ENCODE measurements at places on chromosomes 2 and 18.

GRCh38 chr2:234629596-234629995, 132.7 kb upstream of the ARL4C start:
- no peak for DNase-seq

GRCh38 chr2:71474116-71474743, 20.9 kb downstream of the DYSF start:
- DNase-seq = no peak

- no peak for DNase-seq
Observed at GRCh38 chr18:60662491-60662890, 289.9 kb upstream of the MC4R start.

GRCh38 chr2:55601849-55602248, 15.6 kb downstream of the PPP4R3B start:
- DNase-seq = no peak

GRCh38 chr2:85804583-85804982, 50.8 kb downstream of the ATOH8 start:
- no peak for DNase-seq

DNA sequence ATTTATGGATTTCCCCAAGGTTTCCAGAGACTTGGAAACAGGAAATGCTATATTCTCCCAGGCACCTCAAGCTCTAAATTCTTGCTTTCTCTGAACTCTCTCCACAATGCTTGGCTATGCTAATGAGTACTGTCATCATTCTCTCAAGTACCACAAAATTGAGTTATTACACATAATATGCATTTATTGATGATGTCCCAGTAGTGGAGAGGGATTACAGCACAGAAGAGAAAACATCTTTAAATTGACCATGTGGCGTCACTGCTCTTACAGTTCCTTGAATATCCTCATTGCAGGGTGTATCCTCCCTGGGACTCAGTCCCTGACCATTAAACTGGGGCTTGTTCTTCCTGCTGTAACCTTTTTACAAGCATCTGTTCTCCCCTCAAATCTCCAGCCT, 681.1 kb upstream of the FANCL start:
- DNase-seq = no peak

GRCh38 chr2:223219872-223220657, 168.1 kb downstream of the KCNE4 start:
- no peak for DNase-seq

DNA sequence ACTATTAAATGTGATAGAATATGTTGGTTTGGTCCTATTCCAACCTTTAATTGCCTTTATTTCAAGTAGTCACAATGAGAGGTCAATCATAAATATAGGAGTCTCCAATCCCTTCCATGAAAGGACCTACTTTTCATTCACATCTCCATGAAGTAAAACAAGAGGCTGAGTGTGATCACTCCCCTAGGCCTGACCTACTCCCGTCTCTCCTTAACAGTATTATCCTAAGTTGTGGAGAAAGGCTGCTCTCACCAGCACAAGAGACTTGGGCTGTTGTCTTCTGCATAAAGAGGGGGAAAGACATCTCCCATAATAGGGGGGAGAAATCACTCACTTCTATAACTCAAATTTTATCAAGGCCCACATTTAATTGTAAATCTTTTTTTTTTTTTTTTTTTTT, 105.4 kb downstream of the SOS1 start:
- DNase-seq = no peak

DNA sequence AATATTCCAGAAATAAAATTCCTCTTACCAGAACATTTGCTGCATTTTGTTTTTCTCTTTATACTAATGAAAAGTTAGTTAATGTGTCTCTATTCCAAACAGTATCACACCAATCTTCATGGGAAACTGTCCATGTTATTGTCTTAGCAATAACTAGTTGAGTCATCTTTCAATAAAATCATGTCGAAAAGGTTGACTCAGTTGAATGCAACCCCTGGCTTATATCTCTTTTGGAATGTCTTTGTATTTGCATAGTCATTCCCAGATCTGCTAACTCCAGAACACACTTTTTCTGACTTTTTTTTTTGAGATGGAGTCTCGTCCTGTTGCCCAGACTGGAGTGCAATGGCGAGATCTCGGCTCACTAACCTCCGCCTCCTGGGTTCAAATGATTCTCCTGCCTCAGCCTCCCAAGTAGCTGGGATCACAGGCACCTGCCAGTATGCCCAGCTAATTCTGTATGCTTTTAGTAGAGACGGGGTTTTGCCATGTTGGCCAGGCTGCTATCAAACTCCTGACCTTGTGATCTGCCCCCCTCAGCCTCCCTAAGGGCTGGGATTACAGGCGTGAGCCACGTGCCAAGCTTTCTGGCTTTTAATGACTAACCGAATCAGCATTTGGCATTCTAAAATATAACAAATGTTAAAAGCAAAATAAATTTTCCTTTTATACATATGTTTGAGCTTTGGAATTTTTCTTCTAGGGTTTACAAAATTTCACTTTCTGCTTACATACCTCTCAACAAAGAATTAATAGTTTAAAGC, 133.2 kb upstream of the GULP1 start:
- DNase-seq = no peak

DNA sequence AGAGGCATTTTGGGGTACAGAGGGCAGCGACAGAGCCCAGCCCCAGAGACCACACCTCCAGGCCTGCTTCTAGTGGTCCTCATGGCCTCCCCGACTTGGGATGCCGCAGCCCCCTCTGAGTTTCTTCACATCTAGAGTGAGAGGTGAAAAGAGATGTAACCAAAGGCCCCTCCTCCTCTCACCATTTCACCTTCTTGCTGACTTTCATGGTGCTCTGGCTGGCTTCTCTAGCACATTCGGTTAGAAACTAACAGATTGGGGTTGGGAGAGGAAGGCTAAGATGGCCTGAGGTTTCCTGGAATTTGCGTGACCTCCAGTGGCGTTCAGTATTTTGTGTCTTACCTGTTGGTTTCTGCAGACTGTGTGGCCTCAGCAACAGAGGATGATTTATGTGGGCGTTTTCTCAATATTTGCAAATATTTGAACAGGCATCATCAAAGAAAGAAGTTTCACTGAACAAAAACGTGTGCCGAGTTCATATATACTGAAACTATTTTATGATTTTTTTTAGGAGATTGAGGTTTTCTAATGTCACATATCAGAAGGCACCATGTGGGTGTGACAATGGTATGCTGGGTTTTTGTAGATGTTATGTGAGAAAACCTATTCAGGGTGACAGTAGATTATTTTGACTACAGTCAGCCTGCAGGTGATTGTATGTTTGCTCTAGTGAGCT, 69.9 kb upstream of the BCL2L11 start:
- no peak for DNase-seq

DNA sequence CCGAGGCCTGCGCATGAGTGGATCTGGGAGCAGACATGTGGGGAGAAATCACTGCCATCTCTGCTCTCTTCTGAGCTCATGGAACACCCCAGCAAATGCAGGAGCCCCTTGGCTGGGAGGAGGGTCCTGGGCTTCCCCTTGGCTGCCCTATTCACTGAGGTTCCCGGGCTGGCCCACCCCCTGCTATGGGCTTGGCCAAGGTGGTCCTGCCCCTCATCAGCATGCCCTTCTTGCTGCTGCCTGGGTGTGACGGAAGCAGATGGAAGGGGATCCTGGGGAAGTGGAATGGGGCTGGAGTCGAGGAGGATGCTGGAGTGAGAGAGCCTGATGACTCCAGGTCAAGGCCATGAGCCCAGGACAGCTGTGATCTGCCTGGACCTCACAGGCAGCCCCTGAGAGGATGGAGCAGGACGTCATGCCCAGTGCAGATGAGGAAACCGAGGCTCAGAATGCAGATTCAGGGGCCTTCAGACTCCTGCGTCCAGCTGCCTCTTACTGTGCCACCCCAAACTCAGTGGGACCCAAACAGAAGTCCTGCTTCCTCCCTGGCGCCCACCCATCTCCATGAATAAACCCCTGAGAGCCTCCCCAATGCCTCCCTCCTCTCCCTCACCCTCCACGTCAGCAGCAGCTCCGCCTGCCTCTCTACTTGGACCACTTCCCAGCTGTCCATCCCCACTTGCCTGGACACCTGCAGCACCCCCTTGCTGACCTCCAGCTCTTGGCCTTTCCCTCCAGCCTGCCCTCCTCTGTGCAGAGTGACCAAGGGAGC, 4.0 kb downstream of the SNED1 start:
- DNase-seq = no peak

DNA sequence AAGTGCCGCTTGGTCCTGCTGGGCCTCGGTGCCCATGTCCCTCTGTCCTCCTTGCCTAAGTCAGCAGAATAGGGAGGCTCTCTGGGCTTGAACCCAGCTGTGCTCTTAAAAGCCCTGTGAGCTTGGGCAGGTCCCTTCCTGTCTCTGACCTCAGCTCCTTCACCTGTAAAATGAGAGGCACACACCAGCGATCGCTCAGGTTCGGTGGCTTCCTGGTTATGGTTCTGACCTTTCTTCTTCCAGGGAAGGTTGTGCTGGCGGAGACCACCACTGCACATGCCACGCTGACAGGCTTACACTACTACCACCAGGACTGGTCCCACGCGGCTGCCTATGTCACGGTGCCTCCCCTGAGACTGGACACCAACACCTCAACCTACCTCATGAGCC, 36.1 kb upstream of the MAPRE3 start:
- DNase-seq = no peak

GRCh38 chr2:38123911-38124310, 48.0 kb upstream of the CYP1B1 start:
- no peak for DNase-seq

DNA sequence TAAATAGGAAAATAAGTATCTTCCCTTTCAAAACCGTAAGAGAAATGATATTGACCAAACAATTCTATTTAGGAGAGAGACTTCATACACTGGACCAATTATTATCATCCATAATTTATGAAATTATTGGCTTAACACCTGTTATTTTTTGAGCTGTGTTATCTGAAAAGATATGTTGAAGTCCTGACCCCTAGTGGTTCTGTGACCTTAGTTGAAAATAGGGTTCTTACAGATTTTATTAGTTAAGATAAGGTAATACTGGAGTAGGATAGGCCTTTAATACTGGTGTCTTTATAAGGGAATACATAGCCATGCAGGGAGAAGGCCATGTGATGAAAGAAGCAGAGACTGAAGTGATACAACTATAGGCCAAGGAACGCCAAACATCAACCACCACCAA, 659.6 kb downstream of the DCC start:
- no peak for DNase-seq

DNA sequence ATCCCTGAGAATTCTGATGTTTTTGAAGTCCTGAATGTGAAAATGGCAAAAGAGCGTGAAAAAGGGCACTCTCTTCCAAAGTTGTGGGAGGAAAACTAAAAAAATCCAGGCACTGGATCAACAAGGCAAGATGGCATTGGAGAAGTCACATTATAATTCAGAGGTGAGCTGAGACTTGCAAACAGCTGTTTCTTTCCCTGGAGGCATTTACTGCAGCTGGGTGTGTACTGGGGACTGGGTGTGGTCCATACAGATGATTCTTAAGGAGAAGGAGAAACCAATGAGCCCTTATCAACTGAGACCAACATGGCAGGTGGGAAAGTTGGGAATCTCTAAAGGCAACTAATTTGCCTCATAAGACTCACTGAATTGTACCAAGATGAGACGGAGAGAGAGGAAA, 313.9 kb downstream of the TRIB2 start:
- no peak for DNase-seq

GRCh38 chr18:25399554-25399953, 47.6 kb upstream of the ZNF521 start:
- no peak for DNase-seq

DNA sequence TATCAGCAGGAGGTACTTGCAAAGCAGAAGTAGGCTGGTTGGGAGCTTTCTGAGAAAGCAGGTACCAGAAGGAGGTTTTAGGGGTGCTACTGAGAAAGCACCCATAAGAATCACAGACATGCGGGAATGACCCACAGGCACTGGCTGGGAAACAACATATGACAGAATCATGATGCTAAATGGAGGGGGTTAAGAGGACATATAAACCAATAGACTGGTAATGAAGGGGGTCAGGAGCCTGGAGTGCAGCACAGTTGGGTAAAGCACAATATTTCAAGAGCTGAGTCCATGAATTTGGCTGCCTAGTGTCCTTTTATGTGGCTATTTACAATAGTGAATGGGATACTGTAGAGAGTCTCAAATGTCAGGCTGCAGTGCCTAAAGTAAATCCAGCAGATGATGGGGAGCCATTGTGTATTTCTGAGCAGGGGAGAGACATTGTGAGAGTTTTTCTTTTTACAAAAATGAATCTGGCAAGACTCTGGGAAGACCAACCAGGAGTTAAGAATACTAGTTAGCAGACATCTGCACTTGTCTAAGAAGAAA, 27.6 kb upstream of the GMCL1 start:
- DNase-seq = no peak

- DNase-seq = no peak
Observed at GRCh38 chr2:128465246-128466170, 146.8 kb upstream of the HS6ST1 start.

DNA sequence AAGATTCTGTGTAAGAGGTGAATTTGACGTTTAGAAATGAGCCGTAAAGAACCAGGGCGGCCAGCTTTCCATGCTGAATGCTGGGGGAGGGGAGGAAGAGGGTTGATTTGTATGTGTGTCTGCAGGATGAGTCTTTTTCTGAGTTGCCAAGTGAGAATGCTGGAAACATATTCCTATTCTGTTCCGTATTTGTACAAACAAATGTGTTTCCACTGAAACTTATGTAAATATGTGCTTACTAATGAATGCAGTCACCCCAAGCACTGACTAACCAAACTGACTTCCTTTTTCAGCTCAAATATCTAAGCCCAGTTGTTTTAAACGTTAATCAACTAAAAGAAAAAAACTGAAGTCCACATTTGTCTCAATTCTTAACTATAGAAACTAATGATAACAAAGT, 74.9 kb upstream of the APCDD1 start:
- no peak for DNase-seq

GRCh38 chr2:289362-290089, 1.6 kb upstream of the ALKAL2 start:
- no peak for DNase-seq

GRCh38 chr2:155115846-155116245, 417.4 kb downstream of the KCNJ3 start:
- DNase-seq = no peak

- DNase-seq = no peak
Observed at GRCh38 chr18:10400534-10401307, 53.7 kb upstream of the APCDD1 start.

GRCh38 chr18:58502628-58503027, 126.3 kb downstream of the ALPK2 start:
- no peak for DNase-seq

DNA sequence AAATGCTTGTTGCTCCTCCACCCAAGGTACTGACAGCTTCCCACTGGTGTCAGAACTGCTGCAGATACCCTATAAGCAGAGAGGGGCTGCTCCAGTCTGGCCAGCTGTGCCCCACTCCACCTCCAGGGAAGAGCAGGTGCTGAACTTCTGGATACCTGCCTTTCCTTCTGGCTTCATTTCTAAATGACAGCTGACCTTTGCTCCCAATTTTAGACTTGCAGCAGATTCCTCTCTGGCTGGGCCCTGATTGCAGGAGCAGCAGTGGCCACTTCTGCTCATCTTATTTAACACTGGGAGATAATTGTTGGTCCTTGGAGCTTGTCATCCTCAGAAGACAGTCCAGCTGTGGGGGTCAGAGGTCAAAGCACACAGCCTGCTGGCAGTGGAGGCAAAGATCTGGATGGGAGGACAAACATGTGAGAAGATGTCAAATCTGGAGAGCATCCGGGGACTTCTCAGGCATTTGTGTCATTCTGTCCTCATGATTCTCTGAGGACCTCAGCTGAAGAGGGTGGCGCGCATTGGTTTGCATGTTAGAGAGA, 38.9 kb downstream of the SETBP1 start:
- DNase-seq = no peak

All from T1000 (cell line).